ENCODE measurements at places on chromosomes 3 and 15.

GRCh38 chr3:159828542-159828943 lies 160.1 kb upstream of the IL12A start:
- DNase-seq = no peak

- DNase-seq = no peak
Measured at GRCh38 chr15:101795455-101795854, 7.9 kb upstream of the OR4F6 start.

DNA sequence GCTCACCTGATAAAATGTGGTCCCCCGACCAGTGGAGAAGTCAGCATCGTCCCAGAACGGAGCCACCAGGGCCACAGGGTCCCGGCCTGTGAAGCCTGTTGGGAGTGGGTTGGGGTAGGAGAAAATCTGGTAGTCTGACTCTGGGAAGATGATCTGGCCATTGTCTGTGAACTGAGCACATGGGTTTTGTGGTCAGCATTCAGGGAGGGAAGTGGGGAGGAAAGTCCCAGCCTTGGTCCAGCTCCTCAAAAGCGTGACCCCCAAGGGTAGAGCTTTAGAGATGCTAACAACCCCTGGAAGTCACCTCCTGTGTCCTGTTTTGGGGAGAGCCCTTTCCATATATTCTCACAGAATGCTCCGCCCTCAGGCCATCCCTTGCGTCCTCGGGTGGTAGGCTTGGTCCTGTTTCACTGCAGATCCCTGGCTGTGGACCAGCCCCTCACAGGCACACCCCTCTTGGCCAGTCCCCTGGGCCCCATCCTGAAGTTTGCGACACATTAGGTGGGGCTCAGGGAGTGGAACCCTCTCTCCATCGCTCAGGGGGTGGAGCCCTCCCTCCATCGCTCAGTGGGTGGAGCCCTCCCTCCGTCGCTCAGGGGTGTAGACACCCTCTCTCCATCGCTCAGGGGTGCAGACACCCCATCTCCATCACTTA lies 40.0 kb downstream of the MUC4 start:
- DNase-seq = no peak

DNA sequence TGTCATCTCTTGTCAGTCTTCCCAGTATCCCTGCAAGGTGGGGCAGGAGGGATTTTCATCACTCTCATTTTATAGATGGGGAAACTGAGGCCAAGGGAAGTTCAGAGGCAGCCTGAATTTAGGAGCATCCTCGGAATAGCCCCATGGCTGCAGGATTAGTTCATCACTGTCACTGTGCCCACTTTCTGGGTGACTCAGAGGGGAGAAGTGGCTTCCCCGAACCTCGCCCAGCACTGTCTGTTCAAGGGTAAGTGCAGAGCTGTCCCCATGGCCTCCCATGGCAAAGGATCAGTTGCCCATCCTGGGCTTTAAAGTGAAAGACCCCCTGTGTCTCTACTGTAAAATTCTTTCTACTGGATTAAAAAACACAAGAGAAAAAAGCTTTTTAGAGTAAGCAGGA lies 60.0 kb upstream of the SEC13 start:
- no peak for DNase-seq

GRCh38 chr3:61794961-61795360 lies 233.6 kb downstream of the PTPRG start:
- DNase-seq = no peak

DNA sequence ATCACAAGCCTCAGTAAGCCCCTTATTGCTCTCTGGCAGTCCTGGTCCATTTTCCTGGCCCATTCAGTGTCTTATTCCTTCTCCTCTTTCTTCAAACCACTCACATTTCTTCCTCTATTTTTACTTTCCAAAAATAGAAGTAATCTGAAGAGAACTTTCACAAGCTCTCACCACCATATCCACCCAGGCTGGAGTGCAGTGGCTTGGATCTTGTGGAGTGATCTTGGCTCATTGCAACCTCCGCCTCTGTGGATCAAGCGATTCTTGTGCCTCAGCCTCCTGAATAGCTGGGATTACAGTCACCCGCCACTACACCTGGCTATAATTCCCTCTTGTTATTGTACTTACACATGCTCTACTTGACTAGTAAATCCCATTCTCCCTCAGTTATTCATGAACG lies 16.8 kb downstream of the ARMC8 start:
- no peak for DNase-seq

DNA sequence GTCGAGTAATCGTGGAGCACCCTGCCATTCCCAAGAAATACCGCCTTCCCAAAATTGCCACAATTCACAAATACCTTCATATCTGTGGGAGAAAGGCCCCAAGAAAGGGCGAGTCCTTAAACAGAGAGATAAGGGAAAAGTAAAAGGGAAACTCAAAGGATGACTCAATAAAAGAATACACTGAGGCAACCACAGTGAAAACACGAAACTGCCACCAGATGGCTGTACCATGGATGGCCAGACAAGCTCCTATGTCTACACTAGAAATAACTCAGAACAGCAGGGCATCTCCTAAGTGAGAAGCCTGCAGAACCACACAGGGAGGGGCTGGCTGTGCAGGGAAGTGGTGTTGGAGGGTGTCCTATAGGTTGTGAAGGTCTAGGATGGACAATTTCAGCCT lies 25.0 kb downstream of the SRGAP3 start:
- no peak for DNase-seq

- no peak for DNase-seq
Measured at GRCh38 chr3:17407576-17407975, 334.9 kb downstream of the TBC1D5 start.

DNA sequence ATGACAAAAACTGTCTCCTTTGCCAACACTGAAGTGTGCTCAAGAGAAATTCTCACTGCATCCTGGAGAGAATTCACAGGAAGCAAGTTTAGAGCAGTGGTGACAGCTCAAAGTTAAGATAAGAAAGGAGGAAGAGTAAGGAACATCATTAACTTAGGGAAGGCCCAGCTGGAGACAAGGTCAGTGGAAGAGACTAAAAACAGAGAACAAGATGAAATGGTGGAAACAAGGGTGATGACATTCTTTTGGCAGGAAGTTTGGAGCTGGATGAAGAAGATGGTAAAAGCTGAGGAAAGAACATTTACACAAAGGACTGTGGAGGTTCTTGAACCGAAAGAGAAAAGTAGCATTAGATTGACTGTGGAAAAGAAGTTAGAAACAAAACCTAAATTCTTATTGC lies 6.7 kb upstream of the SUCLG2 start:
- no peak for DNase-seq
